Stimulated activated CD8-positive, alpha-beta memory T cell treated with anti-CD3 and anti-CD28 coated beads, Interleukin-7, amount 100 ng/mL, for 48 hours (primary cell): ENCODE measurements at places on chromosomes 11 and 22.
A peak's percentile ranks its signal among the peaks of the same experiment; 100 is the strongest.

DNA sequence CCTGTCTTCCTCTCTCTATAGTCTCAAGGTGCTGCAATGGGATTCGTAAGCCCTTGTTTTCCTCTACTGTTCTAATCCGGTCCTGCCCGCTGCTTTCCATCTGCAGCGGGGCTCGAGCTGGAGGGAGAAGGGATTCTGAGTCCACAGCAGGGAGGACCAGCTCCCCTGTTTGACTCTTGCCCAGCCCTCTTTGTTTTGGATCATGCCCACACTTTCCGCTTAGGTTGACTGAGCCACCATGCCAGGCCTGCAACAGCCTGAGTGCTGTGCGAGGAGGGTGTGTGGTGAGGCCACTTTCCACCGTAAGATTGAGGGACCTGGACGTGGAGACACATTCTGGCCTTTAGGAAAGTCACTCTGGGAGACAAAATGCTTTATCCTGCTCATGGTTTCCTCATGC, 58.3 kb downstream of the CEP164 start:
- DNase-seq, result no peak

DNA sequence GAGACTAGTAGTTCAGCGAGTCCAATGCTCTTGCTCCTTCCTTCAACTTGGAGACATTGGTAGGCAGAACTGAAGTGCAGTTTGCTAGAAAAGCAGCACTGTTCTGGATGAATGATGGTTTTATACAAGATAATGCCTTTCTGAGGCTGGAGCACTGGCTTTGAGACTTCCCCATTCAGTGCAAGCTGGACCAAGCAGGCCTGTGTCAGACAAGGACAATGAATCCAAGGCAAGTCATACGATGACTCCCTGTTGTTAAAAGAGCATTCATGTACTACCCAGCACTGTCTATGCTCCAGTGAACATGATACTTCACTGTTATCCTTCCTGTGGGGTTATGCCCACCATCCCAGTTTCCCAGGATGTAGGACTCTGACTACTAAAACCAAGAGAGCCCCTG, 242.3 kb upstream of the RAG2 start:
- no peak for DNase-seq

- no peak for DNase-seq
Measured at GRCh38 chr11:95557376-95557775, 232.2 kb downstream of the FAM76B start.

GRCh38 chr11:69821511-69822040, 2.4 kb upstream of the FGF3 start:
- no peak for DNase-seq

GRCh38 chr11:64339754-64340408, at the start of gene CCDC88B:
Gene CCDC88B (plus strand): TSS chr11:64340204. CDS start chr11:64340267, 63 bp downstream.
- peak; percentile 82 for DNase-seq

DNA sequence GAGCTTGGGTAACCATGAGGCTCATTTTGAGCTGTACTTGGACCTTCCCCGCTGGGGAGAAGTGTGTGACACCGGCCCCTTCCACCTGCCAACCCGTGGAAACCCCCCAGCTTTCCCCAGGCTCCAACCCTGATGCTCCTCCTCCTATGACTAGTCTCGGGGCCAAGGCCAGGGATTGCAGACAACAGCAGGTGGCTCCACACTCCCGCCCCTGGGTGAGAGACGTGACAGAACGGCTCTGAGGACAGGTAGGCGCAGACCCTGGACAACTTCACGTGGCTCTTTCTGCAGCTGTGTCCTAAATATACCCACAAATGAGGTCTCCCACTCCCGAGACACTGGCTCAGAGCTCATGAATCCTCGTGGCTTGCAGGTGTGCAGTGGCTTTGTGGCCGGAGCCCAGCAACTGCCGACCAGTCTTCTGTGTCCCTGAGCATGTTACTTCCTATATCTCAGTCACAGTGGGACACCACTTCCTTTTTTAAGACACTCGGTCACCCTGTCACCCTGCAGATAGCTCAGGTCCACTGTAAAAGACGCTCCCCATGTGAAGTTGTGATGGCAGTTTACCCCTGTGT, 55.2 kb downstream of the NECTIN1 start:
- peak; percentile 34 for DNase-seq

DNA sequence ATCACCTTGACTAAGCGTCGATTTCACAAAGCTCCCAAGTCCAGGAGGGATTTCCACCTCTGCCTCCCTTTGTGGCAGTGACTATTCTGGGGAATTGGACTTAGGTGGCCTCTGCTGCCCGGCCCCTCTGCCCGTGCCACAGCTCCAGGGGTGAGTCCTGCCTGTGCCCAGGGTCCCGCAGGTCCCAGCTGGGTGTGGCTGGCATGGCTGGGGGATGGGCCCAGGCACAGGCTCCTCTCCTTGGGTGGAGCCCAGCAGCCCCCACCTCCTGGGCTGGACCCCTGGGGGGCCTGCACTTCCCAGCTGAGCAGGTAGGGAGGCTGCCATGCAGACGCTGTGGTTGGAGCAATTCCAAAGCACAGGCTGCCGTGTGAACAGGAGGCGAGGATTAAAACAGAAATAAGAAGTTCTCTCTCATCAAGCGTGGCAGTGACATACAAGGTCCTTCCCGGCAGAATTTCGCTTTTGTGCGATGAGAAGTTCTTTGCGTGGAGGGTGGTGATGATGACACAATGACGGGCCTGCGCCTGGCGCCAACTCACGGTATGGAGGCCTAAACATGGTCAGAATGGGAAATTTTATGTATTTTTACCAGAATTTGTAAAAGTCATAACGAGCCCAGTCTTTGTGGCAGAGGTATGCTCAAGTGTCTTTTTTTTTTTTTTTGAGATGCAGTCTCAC, 107.3 kb downstream of the BRD1 start:
- DNase-seq, result no peak

DNA sequence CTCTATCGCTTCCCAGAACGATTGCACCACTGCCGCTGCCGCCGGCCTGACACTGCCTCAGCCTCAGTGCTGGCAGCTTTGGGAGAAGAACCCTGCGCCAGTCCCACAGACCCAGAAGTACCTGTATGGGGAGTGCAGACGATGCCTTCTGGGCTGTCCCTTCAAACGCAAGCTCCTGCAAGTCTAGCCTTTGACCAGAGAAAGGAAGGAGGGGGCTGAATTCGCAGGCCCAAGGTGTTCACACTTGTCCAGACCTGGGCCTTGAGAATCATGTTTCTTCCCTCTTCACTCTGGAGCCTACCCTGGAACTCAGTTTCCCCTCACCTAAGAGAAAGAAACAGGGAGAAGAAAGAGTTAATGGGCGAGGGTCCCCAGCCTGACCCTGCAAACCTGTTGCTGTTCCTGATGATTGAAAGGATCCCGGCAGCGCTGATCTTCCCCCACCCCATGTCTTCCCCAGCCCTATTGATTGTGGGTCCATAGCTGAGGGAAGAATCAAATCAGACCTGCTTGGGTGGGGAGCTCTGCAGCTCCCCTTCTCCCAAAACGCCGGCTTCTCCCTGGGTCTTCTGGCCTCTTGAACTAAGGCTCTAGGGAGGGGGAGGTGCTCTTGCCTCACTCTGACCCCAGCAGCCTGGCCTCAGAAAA, 786 bp upstream of the MCAM start:
- no peak for DNase-seq

GRCh38 chr11:19347911-19348310, 107.2 kb upstream of the E2F8 start:
- no peak for DNase-seq

DNA sequence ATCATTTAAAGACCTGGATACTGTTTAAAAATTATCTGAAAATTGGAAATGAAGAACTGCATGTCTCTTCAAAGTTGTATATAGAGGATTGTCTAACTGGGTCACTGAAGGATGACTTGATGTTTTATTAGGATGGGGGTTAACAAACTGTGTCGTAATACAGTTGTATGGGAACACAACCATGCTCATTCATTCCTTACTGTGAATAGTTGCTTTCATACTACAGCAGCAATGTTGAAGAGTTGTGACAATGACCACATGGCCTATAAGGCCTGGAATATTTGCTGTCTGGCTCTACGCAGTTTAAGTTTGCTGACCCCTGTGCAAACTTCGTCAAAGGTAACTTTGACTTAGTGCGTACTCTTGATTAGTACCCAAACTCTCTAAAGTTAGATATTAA, 38.4 kb downstream of the FDX1 start:
- no peak for DNase-seq

DNA sequence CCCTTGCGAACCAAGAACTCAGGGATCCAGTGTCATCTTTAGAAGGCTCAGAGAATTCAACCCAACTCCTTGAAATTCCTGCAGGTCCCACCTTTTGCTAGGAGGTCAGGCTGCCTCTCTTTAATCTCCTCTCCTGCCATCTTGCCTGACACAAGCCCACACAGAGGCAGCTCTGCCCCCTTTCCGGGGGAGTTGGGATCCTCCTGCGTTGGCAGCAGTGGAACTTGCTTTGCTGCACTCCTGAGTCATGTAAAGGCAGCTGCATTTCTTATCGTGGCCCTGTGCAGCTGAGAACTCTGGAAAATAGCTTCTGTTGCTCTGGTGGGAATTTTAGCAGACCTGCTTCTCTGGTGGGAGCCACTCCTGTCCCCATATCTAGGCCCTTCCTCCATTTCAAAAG, 142.3 kb upstream of the TBCEL start:
- no peak for DNase-seq

DNA sequence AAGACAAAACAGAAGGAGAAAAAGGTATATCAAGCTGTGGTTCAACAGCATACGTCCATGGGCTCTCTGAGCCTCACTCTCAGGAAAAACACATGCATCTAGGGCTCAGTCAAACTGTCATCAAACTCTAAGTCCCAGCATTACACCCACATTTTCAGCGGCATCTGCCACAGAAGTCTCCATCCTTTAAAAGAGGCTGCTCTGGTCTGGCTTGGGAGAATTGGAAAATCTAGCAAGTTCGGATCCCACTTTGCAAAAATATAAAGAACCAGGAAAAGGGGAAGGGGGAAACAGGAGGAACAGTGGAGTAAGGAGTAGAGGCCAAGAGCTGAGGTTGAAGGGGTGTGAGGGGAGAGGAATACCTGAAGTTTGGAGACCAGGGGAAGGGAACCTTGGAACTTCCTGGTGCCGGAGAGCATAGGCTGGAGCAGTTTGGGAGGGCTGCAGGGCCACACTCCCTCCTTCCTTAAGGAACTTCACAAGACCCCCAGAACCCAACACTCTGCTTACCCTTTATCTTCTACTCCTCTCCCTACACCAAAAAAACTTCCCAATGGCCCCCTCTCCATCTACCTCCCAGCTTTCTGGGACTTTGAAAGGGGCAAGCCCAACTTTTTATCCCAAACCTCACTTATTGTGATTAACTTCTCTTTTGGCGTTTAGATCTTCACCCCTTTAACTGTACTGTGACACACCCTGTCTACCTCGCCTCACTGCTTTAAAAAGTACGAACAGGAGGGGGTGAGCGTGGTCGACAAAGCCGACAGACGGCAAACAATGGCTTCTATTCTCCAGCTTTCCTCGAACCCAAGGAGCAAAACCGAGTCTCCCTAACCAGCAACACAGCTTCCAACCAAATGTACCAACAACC, 4.0 kb downstream of the PAX6 start:
- no peak for DNase-seq

DNA sequence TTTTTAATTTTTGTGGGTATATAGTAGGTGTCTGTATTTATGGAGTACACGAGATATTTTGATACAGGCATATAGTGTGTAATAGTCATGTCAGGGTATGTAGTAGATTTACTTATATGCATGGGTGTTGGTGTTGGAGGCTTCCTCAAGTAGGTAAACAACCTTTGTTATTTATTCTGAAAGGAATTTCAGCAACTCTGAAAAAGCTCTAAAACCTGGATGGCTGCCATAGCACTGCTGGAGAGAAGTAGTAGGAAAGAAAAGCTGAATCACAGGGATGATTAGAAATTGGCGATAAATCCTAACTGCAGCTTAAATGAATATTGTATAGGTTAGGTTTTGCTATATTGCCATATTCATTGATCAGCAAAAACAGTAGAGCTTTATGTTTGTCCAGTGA, 44.4 kb upstream of the ST14 start:
- DNase-seq, result no peak

GRCh38 chr11:111358038-111359001, 20.8 kb downstream of the POU2AF1 start:
- no peak for DNase-seq

- DNase-seq, result peak; percentile 14
Measured at GRCh38 chr11:3109921-3110706, 52.9 kb upstream of the CARS1 start.

GRCh38 chr22:39907047-39907446, 6.2 kb downstream of the GRAP2 start:
- DNase-seq, result no peak

GRCh38 chr11:76259299-76259908, 53.1 kb upstream of the WNT11 start:
- no peak for DNase-seq

DNA sequence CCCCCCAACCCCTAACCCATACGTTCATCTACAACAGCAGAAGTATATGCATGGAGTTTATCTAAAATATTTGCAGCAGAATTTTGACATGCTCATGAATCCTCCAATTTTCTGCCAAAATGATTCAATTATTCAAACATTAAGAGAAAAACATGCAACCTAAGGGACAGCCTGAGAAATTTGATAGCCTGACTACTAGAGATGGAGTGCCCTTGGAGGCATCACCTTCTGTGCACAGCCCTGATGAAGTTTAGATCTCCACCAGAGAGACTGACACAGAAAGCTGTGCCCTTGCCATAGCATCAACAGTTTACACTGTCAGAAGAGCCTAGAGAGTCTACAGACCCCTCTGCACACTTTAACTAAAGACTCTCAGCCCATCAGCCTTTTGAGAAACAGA, 217.7 kb downstream of the LUZP2 start:
- no peak for DNase-seq

DNA sequence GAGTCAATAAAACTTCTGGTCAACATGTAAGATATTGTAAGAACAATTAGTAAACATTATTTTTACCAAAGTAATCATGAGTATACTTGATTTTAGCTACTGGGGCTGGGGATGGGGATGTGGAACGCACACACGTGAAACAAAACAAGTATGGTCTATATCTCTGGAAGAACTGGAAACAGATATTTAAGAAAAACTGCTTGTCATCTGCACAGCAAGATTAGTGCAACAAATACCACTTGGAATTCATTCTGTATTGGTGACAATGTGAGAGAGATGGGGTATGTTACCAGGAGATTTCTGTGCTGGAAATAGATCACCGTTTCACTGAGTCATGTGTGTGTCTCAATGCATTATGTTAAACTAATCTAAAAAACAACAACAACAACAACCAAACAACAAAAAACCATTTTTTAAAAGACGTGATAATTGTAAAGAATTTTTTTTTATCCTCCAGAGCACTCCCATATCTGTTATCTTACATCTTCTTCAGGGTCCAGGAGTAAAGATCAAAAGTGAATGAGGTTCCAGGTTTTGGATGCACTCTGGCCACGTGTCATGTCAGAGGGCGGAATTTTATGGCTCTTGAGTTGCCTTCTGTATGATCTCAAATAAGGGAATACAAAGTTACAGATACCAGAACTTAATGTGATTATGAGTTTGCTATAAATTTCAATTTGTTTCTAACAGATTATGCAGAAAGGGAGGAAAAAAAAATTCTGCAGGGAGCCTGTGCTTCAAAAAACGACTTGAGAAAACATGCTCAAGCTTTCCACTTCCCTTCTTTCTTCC, 153.0 kb downstream of the BBOX1 start:
- no peak for DNase-seq

GRCh38 chr11:70364178-70364577, 34.2 kb upstream of the CTTN start:
- DNase-seq, result no peak
